Stimulated activated memory B cell treated with anti-CD40 and anti-IgM and Interleukin-4, amounts not matched to agents 10 μg/mL and 1 μg/mL and 100 μg/mL, for 72 hours (primary cell): ENCODE measurements at places on chromosomes 2 and 18.

DNA sequence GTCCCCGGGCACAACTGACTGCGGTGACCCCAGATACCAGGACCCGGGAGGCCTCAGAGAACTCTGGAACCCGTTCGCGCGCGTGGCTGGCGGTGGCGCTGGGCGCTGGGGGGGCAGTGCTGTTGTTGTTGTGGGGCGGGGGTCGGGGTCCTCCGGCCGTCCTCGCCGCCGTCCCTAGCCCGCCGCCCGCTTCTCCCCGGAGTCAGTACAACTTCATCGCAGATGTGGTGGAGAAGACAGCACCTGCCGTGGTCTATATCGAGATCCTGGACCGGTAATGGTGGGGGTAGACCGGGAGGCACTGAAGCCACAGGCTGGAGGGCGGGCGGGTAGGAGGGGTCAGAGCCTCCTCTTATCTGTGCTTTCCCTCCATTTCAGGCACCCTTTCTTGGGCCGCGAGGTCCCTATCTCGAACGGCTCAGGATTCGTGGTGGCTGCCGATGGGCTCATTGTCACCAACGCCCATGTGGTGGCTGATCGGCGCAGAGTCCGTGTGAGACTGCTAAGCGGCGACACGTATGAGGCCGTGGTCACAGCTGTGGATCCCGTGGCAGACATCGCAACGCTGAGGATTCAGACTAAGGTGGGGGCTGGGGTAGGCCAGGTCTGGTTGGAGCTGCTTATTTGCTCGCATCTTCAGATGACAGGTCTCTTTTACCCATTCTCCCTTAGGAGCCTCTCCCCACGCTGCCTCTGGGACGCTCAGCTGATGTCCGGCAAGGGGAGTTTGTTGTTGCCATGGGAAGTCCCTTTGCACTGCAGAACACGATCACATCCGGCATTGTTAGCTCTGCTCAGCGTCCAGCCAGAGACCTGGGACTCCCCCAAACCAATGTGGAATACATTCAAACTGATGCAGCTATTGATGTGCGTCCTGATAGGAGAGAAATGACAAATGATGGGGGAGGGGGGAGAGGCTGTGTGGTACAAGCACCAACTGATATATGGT lies 780 bp downstream of the HTRA2 start:
- peak; percentile 52 for ATAC-seq

GRCh38 chr2:45220227-45220626 lies 211.0 kb upstream of the SIX2 start:
- no peak for ATAC-seq

DNA sequence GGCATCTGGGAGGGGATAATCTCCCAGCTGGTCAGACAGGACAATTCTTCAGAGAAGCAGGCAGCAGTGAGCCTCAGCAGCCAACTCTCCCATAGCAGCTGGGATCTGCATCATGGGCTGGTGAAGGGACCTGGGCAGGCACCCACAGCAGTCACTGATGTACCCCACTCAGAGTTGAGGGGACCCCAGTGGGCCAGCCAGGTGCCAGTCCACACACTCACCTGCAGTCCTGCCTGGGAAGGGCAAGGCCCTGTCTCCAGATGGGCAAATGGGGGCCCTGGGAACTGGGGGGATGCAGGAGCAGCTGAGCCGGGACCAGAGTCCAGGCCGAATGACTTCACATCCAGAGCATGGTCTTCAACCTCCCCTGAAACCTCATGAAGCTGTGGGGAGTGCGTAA lies 170.4 kb downstream of the ZFP36L2 start:
- no peak for ATAC-seq

GRCh38 chr18:10120622-10121021 lies 206.8 kb downstream of the VAPA start:
- no peak for ATAC-seq

DNA sequence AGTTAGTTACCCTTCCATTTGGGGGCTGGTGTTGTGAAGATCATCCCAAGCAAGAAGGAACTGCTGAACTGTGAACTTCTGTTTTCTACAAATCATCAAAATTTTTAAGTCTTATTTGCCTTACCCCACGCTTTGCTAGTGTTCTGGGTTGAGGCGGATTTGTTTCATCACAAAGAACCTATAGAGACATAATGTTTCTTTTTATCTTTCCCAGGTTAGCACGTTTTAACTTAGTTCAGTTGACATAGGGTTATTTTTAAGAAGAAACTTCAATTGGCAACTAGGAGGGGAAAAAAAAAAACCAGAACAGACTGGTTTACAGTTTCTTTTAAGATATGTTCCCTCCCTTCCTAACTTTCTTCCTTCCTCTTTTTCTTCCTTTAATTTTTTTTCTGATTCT lies 31.1 kb upstream of the CERS6 start:
- ATAC-seq: no peak

- no peak for ATAC-seq
Observed at GRCh38 chr2:191298306-191298705, 53.1 kb downstream of the MYO1B start.

DNA sequence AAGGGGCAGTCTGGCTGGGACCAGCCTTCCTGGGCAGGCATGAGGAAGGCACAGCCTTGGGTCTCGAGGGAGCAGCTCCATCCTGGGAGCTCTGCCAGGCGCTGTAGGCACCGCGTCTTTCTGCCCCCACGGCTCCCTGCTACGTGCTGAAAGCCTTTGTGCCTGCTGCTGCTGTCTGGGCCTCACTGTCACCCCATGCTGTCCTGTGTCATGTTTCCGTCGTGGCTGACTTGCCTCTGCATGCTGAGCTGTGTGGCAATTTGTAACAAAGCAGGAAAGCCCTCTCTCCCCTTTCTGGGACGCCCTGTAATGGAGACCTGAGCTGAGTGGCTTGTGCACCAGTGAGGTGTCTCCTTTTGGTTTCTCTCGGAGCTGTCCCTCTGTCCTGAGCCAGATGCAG lies 152.5 kb downstream of the TSN start:
- no peak for ATAC-seq
